Peyer's patch (tissue), 4 donors: ENCODE measurements at places on chromosomes 1 and 21.

DNA sequence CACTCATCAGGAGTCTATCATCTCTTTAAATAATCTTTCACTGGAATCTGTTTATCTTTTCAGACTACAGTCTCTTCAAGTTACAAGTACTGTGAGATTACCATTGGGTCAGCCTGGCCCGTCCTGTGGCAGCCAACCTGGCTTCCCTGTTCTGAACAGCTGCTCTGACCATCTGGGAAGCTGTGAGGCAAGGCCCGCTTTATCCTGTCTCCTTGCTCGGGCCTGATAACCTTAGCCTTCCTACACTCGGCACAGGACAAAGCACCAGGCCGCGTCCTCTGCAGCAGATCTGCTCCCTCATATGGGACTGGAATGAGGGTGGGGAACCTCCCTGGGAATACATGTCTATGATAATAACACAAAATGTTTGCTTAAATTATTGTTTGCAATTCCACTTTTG is 113.3 kb downstream of the PTPN14 start:
- no peak for DNase-seq

DNA sequence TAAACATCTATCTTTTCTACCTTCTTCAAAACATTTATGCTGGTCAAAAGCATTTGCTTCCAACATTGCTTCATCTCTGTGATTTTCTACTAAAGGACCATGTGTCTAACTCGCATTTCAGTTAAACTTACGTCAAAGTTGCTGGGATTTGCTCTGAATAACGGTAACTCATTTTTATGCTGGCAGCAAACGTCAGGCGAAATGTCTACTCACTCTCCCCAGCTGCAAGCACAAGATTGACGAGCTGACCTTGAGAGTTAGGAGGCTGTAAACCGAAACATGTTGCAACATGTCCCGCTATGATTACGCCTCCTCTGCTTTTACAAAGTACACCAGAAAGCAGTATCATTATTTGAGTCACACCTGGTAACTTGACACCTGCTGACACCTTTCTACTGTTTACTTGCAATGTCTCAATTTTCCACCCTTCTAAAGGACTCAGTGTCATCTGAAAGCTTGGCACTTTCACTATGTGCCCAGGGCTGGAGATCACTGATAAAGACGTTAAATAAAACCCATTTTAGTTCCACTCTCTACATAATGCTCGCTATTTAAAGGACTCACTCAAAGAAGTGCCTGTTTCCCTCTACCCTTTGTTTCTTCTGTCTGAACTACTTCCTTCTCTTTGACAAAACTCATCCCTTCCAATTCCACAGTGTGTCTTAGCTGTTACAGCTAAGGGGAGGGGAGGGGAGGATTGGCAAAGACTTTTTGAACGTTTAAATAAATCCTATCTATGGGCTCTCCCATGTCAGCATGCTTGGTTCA is 111.9 kb downstream of the PTPN14 start:
- DNase-seq, result peak; percentile 54

- DNase-seq, result no peak
These were observed 169.3 kb downstream of the ST6GALNAC5 start for GRCh38 chr1:77036560-77036959.

GRCh38 chr1:224081604-224082003 is 32.3 kb upstream of the FBXO28 start:
- DNase-seq, result no peak

DNA sequence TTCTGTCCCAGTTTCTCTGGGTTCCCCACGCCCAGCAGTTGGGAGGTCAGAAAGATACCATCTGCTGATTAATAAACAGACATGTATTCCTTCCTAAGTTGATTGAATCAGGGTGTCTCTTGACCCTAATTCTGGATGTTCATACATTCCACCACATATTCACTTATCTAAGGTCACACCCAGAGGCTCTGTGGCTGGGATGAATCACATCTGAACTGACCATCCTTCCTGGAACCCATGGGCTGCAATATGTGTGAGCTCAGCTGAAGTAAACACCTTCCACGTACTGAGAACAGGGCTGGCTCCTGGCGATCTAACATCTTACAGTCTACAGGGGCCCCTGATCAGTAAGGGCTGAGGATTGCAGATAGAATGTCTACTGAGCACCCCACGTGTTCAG is 20.5 kb upstream of the TRABD2B start:
- peak; percentile 41 for DNase-seq

- DNase-seq, result no peak
These were observed 168.9 kb upstream of the HOOK1 start for GRCh38 chr1:59645893-59646292.

DNA sequence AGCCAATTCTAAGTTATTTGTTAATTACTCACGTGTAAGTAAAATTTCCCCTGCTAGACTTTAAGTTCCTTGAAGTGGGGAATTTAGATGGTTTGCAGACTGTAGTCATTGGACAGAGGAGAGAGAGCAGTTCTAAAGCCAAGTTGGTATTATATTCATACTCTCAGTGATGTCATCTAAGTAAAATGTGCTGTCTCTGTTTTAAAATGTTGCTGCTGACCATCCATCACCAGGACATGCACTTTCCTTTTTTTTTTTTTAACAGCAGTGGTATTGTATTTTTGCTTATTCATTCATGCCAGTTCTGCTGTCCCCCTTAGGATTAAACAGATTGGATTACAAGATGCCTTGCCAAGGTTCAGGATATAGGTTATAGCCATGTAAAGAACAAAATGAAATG is 2.3 kb downstream of the TTLL7 start:
- no peak for DNase-seq

DNA sequence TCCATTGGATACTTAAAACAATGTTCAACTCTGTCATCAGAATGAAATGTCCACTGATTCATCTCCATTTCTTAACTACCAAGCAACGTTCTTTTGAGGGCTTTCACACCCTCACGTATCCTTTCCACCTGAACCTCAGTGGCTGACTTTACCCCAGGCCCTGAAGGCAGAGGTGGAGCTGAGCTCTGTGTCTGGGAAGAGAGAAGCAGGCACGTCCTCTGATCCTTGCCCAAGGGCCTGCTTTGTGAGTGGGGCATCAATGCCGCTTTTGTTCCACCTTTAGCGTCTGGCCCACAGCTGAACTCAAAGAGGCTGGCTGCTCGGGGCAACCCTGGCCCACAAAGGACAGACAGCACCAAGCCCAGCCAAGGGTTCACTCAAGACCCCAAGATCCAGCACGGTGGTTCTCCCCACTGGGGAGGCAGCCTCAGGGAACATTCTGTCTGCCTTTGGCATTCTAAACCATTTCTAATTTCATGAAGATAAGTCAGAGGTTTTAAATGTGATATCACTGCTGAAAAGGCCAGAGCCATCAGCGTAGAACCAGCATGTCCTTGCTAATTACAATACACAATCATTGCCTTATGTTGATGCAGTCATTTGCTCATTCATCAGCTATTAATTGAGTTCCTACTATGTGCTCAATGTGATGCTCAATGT is 126.0 kb upstream of the UBE2U start:
- no peak for DNase-seq

- DNase-seq, result no peak
These were observed 88.6 kb upstream of the HNRNPU start for GRCh38 chr1:244952940-244953339.

DNA sequence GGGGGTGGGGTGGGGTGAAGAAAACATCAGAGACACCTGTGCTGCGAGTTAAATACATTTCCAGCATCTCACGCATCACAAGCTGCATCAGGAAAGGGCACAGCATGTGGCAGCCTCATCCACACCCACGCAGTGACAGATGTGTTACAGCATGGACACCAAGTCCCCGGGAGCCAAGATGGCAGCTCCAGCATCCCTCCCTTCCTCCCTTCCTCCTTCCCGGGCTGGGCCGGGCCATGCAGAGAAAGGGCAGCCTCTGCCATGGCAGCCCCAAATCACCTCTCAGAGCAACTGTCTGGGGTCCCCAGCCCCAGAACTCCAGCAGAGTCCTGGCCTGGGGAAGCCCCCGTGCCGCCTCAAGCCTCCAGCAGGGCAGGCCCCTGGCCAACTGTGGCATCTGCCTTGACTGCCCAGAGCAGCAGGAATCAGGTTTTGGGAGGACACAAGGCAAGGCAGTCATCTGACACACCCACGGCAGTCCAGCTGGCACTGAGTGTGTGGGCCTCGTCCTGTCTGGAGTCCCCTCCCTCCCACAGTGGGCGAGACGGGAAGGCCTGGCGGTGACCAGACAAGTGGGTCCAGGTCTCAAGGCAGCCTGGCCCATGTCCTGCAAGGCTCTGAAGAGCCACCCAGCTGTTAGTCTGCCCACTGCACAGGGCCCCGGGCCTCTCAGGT is 6.2 kb downstream of the SMIM1 start:
- DNase-seq, result no peak

DNA sequence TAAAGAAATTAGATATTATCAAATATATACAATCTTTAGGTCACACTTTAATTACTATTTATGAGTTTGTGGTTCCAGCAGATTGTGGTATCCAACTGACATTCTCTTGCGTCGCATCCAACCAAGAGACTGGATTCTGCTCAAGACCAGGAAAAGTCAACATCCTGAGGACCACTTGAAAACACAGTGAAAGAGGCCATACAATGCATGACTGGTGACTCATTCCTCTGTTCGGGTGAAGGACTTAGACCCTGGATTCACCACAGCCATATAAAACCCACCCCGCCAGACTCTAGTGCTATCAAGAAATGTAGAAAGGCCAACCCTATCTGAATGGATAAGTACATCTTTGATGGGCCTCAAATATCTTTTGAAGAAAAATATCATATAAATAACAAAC is 14.5 kb upstream of the CFHR4 start:
- DNase-seq, result no peak

DNA sequence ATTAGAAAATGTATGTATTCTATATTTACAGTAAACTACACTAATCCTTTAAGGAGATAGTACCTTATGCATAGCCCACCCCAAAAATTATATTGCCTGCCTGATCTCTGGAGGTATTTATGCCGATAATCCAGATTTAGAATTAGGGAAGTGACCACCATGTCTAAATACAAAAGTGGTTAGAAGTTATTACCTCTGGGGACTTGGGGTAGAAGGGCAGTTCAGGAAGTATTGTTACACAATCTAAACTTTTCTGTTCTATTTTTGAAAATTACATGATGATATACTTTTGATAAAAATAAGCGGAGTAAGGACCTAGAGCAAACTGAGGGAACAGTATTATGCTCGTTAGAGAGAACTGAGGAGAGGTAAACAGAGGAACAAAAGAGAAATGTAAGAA is 90.5 kb upstream of the ZP4 start:
- no peak for DNase-seq

GRCh38 chr1:49694251-49694827 is 329.4 kb downstream of the AGBL4 start:
- DNase-seq, result no peak

- no peak for DNase-seq
These were observed 10.1 kb downstream of the CDC7 start for GRCh38 chr1:91510754-91511153.

DNA sequence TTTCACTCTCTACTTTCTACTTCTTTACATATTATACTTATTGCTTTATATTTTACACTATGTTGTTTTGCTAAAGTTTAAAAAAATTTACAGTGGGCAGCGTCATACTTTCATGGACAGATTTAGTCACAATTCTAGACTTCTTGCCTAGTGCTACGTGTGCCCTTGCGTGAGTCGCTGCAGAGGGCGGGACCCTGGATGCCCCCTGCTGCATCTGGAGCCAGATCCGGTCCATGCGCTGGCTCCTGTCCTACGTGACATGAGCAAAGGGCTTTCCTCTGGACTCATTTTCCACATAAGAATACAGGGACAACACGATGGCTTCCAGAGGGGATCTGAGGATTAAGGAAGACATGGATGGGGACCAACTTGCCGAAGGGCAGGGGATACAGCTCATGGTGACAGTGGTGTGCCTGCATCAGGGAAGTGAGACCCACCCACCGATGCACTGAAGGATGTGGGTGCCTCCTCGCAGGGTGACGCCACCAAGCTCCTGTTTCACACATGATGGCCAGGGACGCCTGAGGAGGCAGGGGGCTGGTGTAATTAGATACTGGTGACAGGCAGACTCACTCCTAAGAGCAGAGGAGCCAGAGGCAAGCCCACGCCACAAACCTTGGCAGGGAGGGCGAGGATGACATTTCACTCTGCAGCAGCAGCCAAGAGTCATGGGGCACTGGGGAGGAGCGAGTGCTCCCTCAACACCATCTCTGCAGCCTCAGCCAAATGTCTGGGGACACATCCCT is 86.6 kb downstream of the DMRTB1 start:
- DNase-seq, result no peak

GRCh38 chr1:71498542-71498941 is 417.7 kb upstream of the ZRANB2 start:
- DNase-seq, result no peak

DNA sequence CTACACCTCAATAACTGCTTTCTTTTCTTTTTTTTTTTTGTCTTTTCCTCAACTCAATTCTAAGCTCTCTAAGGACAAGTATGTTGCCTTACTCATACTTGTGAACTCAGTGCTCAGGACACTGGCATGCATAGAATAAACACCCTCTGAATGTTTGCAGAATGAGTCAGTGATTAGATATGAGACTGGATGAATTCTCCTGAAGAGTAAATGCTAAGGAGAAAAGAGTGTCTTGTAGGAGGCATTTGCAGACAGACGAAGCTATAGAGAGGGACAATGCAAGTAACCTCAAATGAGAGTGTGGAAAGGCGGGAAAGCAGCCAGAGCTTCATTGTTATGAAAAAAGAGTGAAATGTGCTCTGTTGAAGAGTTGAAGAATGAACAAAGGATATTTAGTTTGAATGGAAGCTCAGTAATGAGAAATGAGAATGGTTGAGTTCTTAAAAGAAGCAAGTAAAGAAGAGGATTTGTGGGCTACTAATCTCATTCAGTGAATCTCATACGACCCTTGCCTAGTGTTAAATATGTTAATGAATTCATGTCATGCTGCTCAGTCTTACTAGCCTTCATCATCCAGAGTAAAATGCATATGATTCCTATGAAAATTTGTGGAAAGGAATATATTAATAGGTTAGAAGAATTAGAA is 166.1 kb upstream of the DPYD start:
- DNase-seq, result no peak

DNA sequence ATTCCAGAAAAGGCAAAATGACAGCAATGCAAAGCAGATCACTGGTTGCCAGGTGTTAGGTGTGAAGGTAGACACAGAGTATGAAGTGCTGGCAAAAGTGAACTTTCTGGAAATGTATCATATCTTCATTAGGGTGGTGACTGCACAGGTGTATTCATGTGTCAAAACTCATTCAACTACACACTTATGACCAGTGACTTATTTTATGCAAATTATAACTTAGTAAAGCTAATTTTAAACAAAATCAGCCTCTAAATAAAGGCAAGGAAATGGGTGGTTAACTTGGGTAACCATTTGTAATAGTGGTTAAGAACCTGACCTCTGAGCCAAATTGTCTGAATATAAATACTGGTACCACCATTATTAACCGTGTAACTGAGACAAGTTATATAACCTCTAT is 7.4 kb downstream of the COP1 start:
- DNase-seq, result no peak

GRCh38 chr1:183379951-183380350 is 38.2 kb downstream of the NMNAT2 start:
- DNase-seq, result no peak

DNA sequence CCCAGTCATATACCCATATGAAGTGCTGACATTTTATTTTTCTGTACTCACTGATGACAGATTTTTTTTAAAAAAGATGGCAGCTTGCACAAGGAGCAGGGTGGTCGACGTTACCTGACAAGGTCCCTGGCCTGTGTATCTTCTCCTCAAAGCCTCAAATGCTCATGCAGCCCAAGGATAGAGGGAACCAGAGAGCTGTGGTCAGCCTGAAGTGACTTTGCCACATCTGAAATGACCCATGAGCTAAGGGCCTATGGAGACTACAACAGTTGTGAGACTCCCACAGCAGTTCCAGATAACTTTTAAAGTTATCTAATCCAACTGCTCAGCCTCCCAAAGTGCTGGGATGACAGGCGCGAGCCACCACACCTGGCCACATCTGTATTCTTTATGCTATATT is 131.1 kb downstream of the GLUL start:
- no peak for DNase-seq
